ENCODE measurements at places on chromosomes 12 and 14.

- no peak for DNase-seq
Measured at GRCh38 chr14:104676130-104676693, 13.2 kb upstream of the INF2 start.

DNA sequence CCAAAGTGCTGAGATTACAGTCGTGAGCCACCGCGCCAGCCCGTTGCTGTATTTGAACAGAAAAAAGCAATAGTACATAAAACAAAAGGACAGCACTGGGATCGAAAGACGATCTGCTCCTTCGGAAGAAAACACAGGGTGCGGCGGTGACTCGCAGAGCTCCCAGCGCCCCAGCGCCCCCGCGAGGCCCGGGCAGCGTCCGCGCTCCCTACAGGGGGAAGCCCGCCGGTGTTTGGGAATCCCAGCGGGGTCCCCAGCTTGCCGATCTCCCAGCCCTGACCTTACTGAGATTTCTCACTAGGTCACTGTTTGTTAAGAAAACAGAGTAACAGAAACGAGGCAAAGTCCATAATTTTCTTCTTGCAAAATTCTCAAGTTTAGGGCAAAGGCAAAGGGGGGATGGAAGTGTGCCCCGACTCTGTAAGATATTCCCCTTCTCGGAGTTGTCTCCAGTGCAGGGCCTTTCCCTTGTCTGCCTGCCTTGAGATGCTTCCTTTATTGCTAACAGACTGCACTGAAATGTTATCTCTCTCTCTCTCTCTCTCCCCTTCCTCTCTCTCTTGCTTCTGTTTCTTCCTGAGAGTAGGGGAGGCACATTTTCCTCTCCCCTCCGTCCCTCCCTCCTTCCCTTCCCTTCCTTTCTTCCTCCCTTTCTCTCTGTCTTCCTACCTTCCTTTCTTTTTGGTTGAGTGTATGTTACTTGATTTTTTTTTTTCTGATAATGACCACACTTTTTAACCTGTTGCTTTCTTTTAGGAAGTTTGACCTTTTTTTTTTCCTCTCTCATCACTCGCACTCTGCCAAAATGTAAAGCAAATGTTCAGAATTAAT is 91.9 kb downstream of the TMEM30B start:
- DNase-seq, result no peak

- DNase-seq, result no peak
Measured at GRCh38 chr12:123126294-123127181, 24.4 kb downstream of the PITPNM2 start.

DNA sequence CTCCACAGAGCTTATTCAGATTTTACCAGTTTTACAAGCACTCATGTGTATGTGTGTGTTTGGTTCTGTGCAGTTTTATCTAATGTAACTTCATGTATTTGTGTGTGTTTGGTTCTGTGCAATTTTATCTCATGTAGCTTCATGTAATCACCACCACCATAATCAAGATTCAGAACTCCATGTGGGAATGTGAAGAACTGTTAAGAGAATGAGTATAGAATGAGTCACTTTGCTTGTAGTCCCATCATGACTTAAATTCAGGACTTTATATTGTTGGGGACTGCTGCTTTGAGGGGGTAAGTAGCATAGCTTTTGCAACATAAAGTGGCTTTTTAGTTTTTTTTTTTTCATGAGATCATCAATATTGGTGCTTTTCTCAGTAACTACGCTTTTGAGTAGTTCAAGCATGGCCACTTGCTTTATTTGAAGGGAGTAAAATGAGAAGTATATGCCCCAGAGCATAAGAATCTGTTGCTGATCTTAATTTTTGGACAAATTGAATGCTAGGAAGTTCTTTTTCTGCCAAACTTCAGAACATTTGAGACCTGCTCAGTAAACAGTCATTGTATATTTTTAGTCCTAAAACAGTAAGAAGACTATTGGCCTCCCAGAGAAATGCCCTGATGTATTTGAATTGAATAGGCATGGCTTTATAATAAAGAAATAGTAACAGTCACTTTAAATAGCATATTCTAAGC is 28.8 kb downstream of the PROX2 start:
- no peak for DNase-seq

DNA sequence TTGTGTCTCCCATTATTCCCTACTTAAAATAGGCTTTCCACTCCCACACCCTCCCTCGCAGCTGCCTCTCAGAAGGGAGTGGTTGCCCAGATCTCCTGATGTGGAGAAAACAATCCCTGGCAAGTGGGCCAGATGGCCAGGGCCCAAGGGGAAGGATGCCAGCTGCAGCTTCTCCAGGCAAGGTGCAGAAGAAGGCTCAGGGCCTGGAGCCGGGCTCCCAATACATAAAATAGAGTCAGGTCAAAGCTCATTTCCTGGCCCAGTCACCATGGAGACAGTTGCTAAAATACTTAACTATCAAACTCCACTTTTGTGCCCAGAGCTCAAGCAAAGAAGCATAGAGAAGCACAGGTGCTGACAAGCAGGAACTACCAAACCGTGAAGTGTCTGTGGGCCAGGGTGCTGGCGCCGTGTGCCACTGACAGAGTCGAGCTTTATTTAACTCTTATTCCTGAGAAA is 45.7 kb upstream of the ITPR2 start:
- peak; percentile 87 for DNase-seq

DNA sequence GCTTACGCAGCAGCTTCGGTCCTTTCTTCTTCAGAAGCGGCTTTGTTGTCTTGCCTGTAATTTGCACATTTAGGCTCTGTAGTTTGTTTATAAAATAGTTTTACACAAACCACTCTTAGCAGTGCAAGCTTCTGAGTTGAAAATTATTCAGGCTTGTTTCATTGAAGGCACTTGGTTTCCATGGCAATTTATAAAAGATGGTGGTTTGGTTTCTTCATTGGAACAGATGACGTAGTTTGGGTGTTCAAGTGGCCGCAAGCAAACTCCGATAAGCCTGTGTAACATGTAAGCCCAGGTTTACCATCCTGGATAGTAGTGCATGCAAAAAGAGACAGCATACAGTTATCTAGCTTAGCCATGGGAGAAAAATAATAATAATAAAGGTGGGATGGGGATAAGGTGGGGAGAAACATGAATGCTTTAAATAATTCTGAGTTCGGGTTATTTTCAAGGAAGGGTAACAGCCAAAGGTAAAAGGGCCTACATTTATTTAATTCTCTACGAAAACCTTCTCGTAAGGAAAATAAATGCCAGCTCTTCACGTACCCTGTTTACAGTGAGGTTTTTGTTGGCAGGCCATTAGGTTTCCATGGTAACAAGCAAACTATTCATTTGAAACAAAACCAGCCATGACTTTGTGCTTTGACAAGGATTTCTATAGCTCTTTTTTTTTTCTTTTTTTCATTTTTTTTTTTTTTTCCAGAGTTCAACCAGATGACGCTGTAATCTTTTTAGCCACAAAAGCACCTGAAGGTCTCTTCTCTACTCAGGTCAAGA is 189.6 kb upstream of the RPL10L start:
- DNase-seq, result no peak

GRCh38 chr14:38079268-38079667 is 128.4 kb upstream of the SSTR1 start:
- DNase-seq, result no peak

DNA sequence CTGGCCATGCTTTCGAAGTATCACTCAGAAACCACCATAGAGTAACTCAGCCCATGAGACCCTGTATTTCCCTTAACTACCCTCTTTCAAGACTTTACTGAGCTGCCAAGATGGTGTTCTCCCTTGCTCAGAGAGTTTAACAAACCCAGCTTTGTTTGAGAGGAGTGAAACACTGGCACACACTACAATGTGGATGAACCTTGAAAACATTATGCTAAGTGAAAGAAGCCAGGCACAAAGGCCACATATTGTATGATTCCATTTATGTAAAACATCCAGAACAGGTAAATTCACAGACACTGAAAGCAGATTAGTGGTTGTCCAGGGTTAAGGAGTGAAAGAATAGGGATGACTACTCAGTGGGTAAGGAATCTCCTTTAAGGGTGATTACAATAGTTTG is 18.9 kb downstream of the SERPINA3 start:
- no peak for DNase-seq

GRCh38 chr12:117092886-117093285 is 6.3 kb downstream of the TESC start:
- no peak for DNase-seq

- no peak for DNase-seq
Measured at GRCh38 chr14:95018821-95019220, 138.5 kb downstream of the DICER1 start.

GRCh38 chr12:62737188-62737587 is 197.8 kb downstream of the PPM1H start:
- peak; percentile 11 for DNase-seq

GRCh38 chr14:75334549-75335051 is 56.0 kb downstream of the FOS start:
- DNase-seq, result no peak

DNA sequence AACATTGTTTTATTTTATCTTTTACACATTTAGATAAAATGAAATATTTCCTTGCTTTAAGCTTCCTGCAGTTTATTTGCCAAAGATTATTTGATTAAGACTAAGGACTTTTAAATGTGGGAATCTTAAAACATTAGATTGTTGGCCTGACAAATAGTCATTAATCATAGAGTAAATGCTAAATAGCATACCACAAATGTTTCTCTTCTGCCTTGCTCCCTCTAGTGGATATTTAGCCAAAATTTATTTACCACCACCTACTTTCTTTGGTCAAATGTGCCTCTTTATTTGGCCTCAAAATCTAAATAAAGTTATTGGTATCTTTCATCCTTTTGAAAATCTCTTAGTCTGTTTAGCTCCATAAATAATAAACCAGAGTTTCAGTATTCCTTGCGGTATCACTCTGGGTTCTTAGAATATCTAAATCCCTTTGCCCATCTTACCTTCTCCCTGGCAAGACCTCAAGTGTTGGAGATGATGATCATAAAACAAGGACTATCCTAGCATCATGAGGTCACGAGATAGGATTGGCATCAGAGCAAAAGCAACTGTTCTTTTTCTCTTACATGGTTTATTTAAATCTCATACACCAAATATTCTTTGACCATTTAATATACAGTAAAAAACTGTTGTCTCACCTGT is 150.6 kb upstream of the AEBP2 start:
- no peak for DNase-seq

- DNase-seq, result no peak
Measured at GRCh38 chr12:67885375-67886169, 103.7 kb upstream of the IFNG-AS1 start.

DNA sequence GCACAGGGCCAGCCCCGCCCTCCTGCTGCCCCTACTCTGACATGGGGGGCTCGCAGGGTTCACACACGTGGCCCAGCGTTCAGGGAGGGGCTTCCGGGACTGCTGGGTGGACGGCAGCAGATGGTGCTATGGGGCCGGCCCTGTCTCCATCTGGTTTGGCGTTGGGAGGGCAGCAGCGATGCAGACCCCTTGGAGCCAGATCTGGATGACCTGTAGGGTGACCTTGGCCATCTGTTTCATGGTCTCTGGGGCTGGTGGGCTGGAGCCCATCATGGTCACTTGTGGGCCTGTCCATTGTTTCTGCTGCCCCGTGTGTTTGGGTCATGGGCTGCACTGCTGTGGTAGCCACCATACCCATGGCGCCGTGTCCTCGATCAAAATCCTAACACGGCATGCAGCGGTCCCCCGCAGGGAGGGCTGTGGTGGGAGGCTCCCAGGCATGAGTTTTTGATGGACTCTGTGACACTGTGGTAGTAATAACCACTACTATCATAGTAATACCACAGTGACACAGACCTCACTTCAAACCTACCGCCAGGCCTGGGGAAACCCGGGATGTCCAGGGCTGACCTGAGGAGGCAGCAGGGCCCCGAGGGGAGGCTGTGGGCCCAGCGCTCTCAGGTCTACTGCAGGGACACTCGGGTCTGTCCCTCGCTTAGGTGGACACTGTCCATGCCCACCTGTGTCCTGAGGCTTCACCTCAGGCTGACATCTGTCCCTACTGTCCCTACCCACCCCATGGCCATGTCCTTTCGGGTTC is 359.4 kb downstream of the TMEM121 start:
- no peak for DNase-seq

GRCh38 chr14:68239988-68240771 is 420.6 kb downstream of the RAD51B start:
- DNase-seq, result no peak

- peak; percentile 74 for DNase-seq
Measured at GRCh38 chr12:15931590-15932053, 20.5 kb downstream of the DERA start.

DNA sequence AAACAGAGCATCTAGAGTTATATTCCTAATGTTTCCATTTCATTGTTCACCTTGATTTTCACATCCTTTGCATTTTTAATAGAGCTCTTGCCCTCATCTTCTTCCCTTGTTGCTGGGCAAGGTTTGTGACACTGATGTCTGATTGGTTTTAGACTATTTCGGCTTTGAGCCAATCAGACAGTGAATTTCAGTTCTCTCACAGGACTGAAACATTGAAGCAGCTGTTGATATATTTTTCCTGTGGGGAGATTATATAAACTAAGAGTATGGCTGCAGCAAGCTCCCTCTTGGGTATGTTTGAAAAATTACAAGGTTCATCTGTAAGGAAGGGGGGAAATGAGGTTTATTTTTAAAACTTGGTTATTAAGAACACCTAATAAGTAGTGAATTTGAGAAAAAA is 51.2 kb downstream of the ATF7IP start:
- peak; percentile 81 for DNase-seq

GRCh38 chr12:122399254-122399591 is 23.2 kb downstream of the CLIP1 start:
- DNase-seq, result no peak

DNA sequence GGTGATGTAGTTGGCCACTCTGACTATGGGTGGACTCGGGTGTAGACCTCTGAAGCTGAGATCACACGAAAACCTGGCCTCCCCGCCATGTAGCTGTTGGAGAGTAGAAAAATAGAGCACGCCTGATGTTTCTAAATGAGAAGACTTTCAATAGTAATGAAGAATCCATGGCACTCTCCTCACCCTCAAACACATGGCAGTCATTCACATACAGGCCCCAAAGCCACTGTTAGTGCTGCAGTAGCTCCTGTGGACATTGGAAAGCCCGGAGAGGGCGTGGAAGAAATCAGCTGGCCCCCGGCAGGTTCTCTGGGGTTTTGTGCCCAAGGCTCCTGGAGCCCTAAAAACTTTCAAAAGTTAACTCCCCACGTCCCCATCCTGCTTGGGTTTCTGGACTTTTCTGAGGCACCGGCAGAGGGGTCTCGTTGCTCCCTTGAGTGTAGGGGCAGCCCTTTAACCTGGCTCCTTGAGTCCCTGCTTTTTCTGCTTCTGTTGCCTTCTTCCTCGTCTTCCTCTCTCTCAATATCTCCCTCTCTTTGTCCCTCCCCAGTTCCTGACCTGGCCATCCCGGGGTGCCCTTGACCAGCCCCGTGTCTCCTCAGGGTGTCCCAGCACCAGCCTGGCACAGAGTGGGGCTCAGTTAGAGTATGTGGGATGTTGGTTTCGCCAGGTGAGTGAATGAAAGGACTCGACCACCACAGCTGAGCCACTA is 8.3 kb downstream of the MEG3 start:
- no peak for DNase-seq

- no peak for DNase-seq
Measured at GRCh38 chr12:105321125-105321524, 9.4 kb upstream of the C12orf75 start.
